ENCODE measurements at places on chromosomes 13 and 19. TPM values are rescaled to one million over a fixed set of nuclear protein-coding genes. Genes with fewer than 3 reads are reported as not detected.

KLHL1 gene
- total RNA-seq = not detected

AXL gene
- 183 TPM for total RNA-seq

ZNF266 gene
- 9.1 TPM for total RNA-seq

ENOX1 gene
- total RNA-seq = not detected

FLT3 gene
- total RNA-seq = not detected

GPX4 gene
- total RNA-seq = 881 TPM

COL4A2 gene
- total RNA-seq = 806 TPM

KCNN4 gene
- 3.2 TPM for total RNA-seq

LINGO3 gene
- not detected for total RNA-seq

CSNK1A1L gene
- total RNA-seq = not detected

TPTE2 gene
- total RNA-seq = not detected

ZNF844 gene
- total RNA-seq = 2.7 TPM

LGALS14 gene
- total RNA-seq = not detected

F10 gene
- total RNA-seq = not detected

MUC16 gene
- not detected for total RNA-seq

NEK5 gene
- total RNA-seq = 0.15 TPM

MEF2B gene
- 0.10 TPM for total RNA-seq

ADAT3 gene
- total RNA-seq = 12.1 TPM

PAF1 gene
- total RNA-seq = 39.4 TPM

PEPD gene
- total RNA-seq = 137 TPM

ZNF616 gene
- 4.7 TPM for total RNA-seq

RNF225 gene
- not detected for total RNA-seq

PCDH17 gene
- total RNA-seq = 2.4 TPM

CGB3 gene
- total RNA-seq = not detected

C1QTNF9B gene
- total RNA-seq = not detected

MPHOSPH8 gene
- 19.2 TPM for total RNA-seq

TSSK6 gene
- total RNA-seq = 0.10 TPM

FGF21 gene
- total RNA-seq = not detected

EEF1AKMT1 gene
- total RNA-seq = 12.1 TPM

FOXA3 gene
- total RNA-seq = not detected

PALM3 gene
- total RNA-seq = not detected

CBY2 gene
- total RNA-seq = not detected

B3GNT8 gene
- total RNA-seq = 1.5 TPM

LAIR2 gene
- not detected for total RNA-seq

CHST8 gene
- total RNA-seq = 0.33 TPM

ZNF540 gene
- total RNA-seq = not detected

GFY gene
- not detected for total RNA-seq

ADAMTS10 gene
- total RNA-seq = 12.3 TPM

Data from mammary microvascular endothelial cell (primary cell).